ENCODE measurements at places on chromosomes 4 and X.

DNA sequence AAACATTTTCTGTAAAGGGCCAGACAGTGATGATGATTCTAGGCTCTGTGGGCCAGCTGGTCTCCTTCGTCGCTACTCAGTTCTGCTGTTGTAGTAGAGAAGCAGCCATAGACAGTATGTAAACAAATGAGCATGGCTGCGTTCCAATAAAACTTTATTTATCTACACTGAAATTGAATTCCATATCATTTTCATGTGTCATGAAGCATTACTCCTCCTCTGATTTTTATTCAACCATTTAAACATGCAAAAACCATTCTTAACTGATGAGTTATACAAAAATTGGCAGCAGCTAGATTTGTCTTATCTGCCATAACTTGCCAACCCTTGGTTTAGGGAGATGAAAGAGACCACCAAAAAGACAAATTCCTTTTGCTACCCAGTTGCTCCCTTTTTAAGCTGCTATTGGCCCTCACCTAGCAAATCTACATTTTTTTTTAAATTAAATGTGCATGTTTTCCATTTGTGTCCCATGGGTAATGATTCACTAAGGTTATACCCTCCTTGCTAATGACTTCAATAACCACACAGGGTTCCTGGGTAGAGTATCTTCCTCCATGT is 309.9 kb downstream of the DHX15 start:
- peak; percentile 75 for DNase-seq

DNA sequence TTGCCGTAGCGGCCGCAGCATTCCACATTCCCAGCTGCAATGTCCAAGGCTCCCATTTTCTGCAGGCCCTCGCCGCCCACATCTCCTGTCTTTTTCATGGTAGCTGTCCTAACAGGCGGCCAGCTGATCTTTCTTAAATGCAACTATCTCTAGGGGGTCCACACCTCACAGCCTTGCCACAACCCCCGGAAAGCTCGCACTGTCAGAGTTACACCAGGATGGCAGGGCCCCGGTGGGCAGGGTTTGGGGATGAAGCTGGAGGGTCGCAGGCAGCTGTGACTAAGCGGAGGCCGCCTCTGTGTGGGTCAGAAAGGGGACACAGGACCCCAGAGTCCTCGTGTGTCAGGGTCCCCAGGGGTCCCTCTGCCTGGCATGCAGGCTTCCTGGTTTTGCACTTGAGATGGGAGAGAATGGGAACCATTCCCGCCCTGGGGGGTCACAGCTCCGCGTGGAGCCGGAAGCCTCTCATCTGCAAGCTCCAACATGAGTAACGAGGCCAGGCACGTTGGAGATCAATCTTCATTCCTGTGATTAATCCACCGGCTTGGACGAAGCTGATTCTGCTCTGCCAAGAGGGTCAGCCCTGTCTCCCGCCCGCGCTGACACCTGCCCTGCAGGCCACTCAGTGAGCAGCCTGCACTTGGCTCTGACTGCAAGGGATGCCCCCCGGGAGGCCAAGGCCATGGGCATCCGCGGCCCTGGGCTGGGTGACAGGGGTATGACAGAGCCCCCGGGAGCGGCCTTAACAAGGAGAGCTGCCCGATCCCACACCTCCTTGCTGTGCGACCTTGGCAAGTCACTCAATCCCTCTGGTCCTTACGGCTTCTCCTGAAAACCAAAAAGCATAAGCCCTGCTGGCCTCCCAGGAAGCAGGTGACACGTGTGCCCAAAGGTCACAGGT is 97.9 kb downstream of the ADRA2C start:
- DNase-seq: no peak

DNA sequence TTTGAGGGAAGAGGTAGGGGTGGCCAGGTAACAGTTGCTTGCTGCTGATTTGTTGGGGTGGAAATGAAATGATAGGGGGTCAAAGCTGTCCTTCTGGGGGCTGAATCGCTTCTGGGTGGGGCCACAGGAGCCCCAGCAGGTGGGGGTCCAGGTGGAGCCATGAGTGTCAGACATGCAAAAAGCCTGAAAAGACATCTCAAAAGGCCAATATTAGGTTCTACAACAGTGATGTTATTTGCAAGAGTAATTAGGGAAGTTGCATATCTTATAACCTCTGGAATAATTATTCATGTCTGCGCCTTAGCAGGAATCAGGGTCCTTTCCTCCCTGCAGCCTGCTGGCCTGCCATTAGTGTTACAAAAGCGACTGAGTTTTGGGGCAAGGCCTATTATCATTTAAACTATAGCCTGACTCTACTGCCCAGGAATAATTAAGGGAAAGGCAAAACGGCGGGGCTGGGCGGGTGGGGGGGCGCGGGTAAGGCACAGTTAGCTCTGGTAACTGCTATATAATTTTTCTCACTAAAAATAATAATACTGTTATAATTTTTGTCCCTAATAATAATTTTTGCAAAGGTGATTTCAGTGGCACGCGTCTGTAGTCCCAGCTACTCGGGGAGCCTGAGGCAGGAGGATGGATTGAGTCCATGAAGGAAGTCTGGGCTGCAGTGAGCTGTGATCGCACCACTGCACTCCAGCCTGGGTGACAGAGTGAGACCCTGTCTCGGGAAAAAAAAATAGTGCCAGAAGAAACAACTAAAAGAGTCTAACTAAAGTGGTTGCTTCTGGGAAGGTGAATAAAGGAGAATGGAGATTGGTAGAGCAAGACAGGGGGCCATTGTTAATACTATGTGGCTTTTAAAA is 145.7 kb downstream of the MAGEB17 start:
- no peak for DNase-seq

DNA sequence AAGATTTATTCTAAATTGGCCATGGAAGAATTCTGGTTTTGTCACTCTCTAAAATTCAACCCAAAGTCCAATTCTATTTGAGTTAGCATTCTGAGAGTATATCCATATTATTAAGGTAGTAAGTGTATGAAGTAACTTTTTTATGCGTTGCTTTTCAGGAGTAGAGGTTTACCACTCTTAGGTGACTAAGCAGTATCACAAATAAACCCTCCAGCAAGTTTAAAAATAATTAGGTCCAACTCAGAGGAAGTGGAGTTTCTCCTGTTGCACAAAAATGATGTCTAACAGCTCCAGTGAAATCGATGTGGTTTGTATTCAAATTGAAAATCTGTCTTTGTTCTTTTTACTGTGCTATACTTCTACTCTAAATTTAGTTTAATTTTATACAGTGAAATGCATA is 6.6 kb downstream of the SCML1 start:
- no peak for DNase-seq

GRCh38 chr4:183478123-183478522 is 26.7 kb upstream of the ING2 start:
- DNase-seq: no peak

DNA sequence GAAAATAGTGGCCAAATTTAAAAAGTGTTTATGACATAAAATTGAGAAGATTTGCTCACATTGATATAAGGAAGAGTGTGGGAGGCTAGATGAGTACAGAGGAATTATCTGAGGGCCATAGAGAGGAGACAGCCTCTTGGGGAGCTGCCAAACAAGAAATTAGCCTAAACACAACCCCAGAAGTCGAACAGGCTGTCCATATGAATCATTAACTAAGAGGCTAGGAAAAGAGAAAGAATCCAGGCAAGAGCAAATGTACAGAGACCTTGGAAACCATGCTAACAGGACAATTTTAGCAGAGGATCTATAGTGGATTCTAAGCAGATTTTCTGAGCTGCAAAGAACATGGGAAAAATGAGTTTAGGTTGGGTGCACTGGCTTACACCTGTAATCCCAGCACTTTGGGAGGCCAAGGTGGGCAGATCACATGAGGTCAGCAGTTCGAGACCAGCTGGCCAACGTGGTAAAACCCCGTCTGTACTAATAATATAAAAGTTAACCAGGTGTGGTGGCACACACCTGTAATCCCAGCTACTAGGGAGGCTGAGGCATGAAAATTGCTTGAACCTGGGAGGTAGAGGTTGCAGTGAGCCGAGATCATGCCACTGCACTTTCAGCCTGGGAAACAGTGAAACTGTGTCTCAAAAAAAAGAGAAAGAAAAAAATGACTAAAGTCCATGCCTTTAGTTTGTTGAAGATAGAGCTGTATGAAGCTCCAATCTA is 76.1 kb downstream of the NWD2 start:
- no peak for DNase-seq

- DNase-seq: no peak
Observed at GRCh38 chrX:1646009-1646408, 31.1 kb downstream of the ASMT start.

- no peak for DNase-seq
Observed at GRCh38 chr4:54099287-54099747, 646 bp upstream of the GSX2 start.

DNA sequence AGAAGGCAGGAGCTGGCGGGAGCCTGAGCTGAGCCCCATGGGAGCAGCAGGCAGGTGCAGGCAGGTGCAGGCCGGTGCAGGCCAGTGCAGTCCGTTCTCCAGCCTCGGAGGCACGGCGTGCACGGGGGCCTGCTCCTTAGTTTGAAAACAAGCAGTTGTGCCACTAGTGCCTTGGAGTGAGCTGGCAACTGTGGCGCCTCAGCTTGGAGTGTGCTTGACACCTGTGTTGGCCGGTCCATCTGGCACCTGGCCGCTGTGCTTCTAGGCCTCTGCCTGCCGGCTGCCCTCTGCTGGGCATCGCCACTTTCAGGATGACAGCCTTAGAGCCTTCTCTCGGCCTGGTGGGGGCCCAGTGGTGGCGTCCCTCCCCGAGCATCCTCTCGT is 47.9 kb downstream of the RGS12 start:
- DNase-seq: no peak

DNA sequence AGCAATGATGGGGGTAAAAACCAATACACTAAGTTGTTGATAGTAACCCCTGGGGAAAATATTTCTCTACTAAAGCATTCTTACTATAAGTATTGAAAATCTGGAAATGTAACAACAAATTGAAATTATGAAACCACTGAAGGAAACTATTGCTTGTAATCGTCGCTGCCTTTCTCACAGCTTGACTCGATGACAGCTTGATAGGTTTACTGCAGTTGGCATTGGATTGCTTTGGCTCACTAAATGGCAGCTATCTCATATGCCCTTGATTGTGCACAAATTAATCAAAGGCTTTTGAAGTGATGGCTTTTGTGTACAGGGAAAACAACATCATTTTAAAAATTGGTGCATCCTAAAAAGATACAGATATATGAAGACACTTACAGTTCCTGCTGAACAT is 419.6 kb upstream of the TENM3 start:
- DNase-seq: no peak

DNA sequence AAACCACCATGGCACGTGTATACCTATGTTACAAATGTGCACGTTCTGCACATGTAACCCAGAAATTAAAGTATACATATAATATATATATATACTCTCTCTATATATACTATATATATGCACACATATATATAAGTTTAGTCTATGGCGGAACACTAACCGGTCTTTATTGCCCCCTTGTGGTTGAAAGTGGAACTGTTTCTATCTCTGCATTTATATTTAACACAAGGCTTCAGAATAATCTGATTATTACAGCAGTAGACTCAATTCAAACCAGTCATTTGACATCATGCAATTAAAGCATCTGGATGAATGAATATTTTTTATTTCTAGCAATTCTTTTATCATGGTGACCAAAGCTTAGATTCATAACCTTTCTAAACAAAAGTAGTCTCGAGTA is 14.6 kb downstream of the RAB9B start:
- DNase-seq: peak; percentile 36

GRCh38 chr4:186260117-186260503 is 5.9 kb upstream of the F11 start:
- no peak for DNase-seq

DNA sequence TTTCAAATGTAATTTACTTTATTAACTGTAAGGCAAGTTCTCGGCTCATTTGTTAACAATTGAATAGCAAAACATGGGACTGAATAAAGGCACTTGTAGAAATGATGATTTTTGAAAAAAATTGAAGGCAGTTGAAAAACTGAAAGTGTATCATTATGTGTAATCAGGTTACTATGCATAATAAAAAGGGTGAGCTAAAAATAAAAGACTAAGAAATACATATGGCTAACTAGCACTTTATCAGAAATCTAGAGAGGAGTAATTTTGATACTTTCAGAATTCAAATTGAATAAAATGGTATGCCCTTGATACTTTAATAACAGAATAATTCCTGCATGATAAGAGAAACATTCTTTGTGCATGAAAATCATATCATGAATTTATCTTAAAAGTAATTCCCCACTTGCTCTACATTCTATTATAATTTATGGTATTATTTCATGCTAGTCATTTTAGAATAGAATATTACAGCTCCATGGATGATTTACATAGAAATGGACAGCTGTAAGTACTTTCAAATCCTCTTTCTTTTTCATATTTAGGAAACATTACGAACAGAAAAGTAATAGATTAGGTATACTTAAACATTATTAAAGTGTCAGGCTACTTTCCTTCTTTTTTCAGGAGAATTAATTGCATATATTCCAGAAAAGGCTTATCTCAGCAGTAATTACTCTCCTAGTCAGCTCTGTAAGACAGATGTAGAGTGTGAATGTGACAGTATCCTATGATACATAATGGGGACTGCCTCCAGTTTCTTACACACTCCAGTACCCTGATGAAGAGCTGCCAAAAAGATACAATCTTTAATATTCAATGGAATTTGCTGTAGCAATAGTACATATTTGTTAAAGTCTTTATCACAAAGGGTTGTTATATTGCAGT is 697.3 kb downstream of the CCSER1 start:
- DNase-seq: no peak

DNA sequence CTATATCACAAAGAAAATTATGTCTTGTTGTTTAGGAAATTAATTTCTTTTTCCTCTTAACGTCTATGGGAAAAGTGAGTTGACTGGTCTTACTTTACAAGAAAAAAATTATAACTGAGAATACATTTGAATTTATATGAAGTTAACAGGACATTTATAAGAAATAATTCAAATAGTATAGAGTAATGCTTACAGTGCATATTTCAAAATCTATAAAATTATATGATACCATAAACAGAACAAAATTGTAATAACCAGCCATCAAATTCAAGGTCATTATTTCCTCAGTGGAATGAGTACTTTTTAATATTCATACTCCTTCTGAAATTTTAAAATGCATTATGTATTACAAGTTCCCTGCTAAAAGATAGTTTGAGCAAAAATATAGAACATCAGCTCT is 884.5 kb downstream of the TECRL start:
- no peak for DNase-seq

GRCh38 chr4:63325140-63325539 is 1084.1 kb downstream of the TECRL start:
- DNase-seq: no peak

- DNase-seq: peak; percentile 31
Observed at GRCh38 chr4:138688408-138689085, 327.0 kb upstream of the NOCT start.

DNA sequence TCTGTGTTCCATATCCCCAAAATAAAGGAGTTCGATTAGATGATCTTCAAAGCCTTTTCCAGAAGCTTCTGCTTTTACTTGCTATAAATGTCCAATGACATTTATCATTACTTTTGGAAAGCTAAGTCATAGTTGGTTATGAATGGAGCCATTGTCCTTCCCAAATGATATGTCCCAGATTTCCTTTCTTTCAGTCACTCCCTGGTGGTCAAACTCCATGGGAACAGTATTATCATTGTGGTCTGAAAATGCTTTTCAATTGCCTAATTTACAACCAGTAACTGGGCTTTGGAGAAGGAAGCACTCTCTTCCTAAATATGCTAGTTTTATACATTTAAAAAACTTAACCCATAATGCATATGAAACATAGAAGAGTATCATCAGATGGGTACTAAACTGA is 571.5 kb upstream of the AMOT start:
- DNase-seq: no peak

- peak; percentile 37 for DNase-seq
Observed at GRCh38 chr4:33941854-33942253, 2302.5 kb downstream of the ARAP2 start.

Measured in fibroblast of skin of abdomen (primary cell).